ENCODE measurements at places on chromosomes 3 and 15.
A peak's percentile ranks its signal among the peaks of the same experiment; 100 is the strongest.

- peak; percentile 10 for DNase-seq
These were observed 221.9 kb downstream of the LRRN1 start for GRCh38 chr3:4021162-4021561.

GRCh38 chr3:103218793-103219192, 784.0 kb downstream of the ZPLD1 start:
- no peak for DNase-seq

DNA sequence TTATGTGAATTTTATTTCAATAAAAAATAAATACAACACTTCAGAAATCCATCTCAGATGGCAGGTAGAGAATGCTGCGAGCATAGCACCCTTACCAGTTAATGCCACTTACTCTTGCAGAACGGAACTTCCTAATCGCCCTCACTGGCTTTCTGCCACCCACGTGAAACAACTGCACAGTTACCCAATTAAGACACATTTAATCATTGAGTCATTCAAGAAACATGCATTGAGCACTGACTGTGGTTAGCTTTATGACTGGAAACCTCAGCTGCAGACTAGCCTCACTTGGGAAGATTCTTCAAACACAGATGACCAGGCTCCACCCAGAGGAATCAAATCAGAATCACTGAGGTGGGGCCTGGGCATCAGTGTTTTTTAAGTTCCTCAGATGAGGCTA, 5.6 kb upstream of the MFGE8 start:
- DNase-seq, result peak; percentile 94

DNA sequence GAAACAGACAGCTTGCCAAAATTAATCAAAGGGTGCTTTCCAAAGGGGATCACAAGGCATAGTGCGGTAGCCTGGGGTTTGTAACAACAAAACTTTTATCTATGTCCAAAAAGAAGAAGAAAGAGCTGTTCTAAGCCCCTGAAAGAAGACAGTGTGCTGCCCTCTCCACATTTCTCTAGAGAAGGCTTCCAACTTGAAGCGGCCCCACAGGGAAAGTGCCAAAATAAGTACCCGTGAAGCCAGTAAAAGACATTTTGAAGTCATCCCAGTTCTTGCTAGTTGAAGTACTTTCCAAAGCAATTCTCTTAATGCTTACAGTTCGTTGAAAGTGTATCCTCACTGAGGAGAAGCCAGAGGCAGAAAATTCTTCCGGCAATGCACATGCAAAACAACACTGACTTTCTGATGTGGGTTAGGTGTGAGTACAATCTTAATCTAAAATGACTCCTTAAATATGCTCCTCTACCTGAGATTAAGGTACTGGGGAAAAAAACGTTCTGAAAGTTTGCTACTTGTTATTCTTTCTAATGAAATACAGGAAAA, 21.3 kb downstream of the GPR15 start:
- no peak for DNase-seq

DNA sequence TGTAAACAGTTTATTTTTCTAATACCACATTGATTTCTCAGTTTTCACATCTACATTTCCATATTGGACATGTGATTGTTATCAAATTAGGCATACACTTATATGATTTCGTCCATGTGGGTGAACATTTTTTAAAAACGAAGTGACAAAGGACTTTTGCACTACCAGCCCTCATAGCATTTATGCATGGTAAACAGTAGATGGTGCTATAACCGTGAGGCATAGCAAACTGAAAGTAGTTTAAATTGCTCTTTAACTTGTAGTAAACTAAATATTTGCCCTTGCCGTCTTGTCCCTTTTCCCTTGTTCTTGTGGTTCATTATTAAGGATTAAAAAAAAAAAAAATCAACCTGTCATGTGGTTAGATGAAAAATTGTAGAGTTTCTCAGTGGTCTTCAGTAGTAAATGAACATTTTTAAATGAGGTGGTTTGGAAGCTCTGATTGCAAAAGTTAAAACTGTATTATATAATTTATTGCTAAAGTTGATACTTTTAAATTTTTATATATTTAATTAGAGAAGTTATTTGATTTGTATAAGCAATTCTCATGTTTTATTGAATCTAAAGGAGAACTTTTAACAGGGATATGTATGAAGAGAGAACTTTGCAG, 24.0 kb downstream of the STX19 start:
- DNase-seq, result peak; percentile 69

DNA sequence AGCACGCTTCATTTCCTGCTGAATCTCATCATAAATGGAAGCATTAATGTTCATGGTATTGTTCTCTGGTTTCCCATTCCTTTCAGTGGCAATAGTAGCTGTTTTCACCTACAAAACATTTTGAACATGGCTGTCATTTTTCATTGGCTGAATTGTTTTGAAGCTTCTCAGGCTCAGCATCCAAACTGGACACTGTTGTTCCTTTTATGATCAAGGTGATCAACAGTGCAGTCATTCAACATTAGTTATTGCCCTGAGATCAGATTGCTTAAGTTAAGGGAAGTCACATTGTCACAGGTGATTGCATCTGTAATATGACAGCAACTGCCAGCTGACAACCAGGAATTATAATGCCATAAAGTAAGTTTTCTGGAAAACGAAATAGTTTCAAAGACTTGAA, 46.9 kb downstream of the SATB1 start:
- no peak for DNase-seq

DNA sequence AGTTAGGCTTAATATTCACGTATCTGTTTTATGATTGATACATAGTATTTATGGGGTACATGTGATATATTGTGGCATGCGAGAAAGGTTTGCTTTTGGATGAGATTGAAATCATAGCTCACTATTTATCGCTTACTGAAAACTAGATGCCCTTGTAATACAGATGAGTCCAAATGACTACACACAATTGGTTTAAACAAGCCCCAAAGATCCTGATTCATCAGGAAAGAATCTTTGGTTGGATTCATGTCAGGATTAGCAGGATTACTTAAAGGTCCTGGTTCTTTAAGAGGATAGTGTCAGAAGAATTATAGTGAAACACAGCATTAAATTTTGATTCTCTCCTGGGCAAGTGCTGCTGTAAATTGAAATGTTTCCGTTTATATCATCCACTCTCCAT, 18.6 kb upstream of the AADAC start:
- peak; percentile 5 for DNase-seq

DNA sequence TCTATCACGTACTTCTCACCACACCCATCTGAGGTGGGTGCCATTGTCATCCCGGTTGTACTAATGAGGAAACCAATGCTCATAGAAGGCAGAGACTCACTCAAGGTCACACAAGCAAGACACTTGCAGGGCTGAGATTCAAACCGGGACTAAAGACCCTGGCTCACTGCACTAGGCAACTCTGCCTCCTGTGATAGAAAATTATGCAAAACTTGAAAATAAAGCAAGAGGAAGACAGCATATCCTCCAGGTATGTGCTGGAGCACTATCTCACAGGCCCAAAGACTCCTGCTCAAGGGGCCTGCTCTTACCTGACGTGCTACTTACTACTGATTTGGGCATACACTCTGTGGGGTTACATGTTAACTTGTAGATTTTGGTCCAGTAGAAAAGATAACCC, 25.6 kb downstream of the ANXA2 start:
- no peak for DNase-seq

GRCh38 chr3:11878837-11879236, 32.2 kb upstream of the TAMM41 start:
- DNase-seq, result peak; percentile 2

GRCh38 chr3:188230962-188231361, 77.0 kb downstream of the LPP start:
- no peak for DNase-seq

- no peak for DNase-seq
These were observed 87.2 kb downstream of the MB21D2 start for GRCh38 chr3:192830291-192831110.

- peak; percentile 19 for DNase-seq
These were observed 167.6 kb upstream of the ST8SIA2 start for GRCh38 chr15:92226020-92226612.

DNA sequence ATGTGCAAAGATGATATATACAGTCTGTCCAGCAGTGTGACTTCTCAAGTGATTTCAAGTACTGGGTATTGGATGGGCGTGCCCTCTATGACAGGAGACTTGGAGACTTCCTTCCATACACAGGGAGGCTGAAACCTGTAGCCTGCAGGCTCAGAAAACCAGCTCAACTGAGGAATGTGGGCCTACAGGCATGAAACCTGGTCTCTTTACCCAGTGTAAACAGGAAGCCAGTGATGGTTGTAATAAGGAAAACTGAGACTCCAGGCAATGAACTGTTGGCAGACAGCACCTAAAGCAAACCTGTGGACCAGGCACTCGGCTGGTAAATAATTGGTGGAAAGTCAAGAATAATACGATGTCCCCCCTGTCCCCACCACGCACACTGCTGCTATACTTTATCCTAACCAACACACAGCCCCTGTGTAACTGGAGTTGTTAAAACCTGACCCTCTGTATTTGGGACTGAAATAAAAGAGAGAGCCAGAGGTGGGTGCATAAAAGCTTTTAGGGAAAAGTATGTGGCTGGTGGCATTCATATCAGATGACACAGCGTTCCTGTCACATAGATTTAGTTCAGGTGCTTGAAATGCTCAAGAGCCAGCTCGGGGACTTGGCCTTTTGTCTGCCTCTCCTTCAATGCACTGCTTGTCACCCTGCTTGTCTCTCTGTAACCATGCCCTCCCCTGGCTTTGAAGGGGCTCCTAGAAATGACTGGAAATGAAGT, 144.7 kb downstream of the TPRG1 start:
- DNase-seq, result no peak

GRCh38 chr3:69160107-69160506, 37.7 kb upstream of the LMOD3 start:
- no peak for DNase-seq

DNA sequence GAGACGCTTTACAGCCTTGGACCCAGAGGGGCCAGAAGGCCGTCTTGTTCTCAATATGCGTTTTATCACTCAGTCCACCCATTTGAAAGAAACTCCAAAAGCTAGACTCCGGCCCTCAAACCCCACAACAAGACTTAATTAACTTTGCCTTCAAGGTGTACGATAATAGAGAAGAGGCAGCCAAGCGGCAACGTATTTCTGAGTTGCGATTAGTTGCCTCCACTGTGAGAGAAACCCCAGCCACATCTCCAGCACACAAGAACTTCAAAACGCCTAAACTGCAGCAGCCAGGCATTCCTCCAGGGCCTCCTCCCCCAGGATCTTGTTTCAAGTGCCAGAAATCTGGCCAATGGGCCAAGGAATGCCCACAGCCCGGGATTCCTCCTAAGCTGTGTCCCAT, 17.4 kb upstream of the INO80 start:
- no peak for DNase-seq
